ENCODE measurements at places on chromosomes 13 and 19.

DNA sequence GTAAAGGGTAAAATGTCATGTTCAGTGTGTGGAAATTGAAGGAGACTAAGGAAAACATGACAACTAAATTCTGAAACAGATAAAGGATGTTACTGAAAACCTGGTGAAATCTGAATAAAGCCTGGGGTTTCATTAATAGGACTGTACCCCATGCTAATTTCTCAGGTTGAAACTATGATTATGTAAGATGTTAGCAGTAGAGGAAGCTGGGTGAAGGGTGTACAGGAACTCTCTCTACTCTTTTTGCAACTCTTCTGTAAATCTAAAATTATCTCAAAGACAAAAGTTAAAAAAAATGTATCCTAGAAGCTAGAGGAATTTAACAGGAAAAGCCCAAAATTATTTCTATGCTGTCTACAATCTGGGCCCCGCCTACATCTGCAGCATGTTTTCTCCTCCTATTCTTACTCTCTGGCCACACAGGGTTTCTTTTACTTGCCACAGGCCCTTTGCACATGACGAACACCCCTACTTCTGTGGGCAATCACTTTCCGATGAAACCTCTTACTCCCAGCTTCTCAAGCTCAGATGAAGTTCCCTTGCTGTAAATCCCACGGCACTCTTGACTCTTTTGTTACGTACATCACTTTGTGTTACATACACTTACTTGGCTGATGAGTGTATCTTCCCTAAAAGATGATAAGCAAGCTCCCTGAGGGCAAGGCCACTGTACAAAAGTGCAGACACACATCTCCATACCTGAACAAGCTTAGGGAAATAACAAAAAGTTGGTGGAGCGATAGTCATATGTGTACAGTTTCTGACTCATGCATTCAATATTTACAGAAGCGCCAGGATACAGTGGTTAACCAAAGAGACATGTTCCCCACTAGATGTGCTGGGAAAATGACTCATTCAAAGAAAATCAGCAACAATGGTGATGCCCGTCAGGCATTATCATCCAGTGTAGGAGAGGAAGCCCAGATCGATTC lies 32.6 kb downstream of the RUBCNL start:
- peak; percentile 81 for DNase-seq

DNA sequence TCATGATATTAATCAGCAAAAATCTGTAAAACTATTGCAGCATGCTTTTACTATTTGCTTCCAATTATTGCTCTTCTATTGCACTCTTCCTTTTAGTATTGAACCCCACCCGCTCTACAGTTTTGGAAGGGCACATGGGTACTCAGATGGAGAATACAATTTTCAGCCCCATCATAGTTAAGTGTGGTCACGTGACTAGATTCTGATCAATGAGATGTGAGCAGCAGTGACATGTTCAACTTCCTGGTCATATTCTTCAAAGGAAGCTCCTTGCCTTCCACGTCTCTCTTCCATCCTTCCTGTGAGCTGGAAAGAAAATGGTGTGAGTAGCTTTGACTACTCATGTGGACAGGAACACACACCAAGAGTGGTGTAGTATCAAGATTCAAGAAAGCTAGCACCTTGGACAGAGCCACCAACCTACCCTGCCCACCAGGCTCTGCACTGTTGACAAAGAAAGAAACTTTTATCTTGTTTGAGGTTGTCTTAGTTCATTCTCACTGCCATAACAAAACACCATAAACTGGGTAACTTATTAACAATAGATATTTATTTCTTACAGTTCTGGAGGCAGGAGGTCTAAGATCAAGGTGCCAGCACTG lies 3.8 kb upstream of the FGF14 start:
- DNase-seq = no peak

GRCh38 chr13:76316998-76317527 lies 569.1 kb downstream of the KCTD12 start:
- no peak for DNase-seq

GRCh38 chr13:75016225-75016624 lies 465.7 kb downstream of the TBC1D4 start:
- DNase-seq = no peak

DNA sequence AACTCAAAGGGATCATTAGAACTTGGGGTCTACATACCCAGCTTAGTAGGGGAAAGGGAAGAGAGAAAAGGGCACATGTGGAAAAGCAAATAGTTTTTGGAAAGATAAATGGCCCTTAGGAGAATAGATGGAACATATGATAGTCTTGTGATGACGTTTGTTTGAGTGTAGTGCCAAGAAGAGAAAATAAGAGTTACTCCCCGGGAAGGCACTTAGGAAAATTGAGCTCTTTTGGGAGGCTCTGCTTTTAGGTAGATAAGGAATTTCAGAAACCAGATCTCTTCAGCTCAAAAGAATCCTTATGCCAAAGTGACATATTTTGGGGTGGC lies 44.8 kb upstream of the SERTM1 start:
- DNase-seq = no peak

- DNase-seq = no peak
These were observed 576.9 kb downstream of the IRS2 start for GRCh38 chr13:109209526-109209925.

- DNase-seq = no peak
These were observed 5.8 kb downstream of the SMIM7 start for GRCh38 chr19:16654140-16654539.
